ENCODE measurements at places on chromosomes 13 and 19.

- no peak for DNase-seq
These were observed 28.8 kb downstream of the EPN1 start for GRCh38 chr19:55703790-55704215.

DNA sequence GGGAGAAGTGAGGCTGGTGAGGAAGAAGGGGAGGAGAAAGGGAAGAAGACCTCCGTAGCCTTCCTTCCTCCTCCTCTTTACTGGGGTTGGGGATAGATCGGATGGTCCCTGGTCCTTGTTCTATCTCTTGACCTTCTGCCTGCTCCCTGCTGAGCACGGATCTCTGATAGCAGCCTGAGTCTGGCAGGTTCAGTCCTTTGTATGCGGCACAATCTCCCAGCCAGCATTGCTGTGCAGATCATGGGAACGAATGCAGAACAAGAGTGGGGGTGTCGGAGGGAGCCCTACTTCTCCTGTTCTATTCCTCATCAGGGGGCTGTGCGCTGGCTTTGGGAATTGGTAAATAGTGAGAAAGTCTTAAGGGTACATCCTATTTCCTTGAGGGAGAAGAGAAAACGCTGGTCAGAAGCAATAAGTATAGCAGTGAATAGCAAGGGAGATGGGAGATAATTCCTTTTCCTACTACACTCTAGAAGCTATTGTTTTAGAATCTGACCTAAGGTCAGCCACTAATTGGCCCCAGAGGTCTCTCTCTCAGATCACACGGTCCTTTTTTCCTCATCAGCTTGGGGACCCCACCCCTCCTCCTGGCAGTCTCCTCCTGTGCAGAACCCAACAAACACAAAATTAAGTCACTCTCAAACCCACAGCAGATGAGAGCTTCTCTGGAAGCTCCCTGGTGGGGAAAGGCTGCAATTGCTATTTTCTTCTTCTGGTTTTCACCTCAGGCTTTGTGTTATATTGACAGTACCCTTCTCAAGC is 41.0 kb downstream of the KL start:
- DNase-seq, result no peak

- no peak for DNase-seq
These were observed 1.3 kb upstream of the IRF2BP1 start for GRCh38 chr19:45887200-45887710.

DNA sequence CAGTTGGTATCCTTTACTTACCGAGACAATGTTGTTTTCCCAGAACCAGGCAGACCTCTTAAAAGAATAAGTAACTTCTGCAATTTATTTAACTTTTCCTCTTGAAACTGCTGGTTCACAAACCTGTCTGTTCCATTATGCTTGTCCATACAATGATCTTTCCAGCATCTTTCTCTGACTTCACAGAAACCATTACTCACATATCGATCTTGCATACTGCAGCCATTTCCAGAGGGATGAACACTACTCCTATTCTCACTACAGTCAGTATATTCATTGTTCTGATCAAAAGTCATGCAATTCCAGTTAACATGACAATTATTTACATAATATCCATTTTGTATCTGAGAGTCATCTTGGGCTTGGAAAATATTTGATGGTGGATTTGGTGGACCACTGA is 2.8 kb downstream of the N4BP2L2 start:
- DNase-seq, result no peak

GRCh38 chr19:56356944-56357343 is 36.4 kb downstream of the ZNF582 start:
- DNase-seq, result no peak

DNA sequence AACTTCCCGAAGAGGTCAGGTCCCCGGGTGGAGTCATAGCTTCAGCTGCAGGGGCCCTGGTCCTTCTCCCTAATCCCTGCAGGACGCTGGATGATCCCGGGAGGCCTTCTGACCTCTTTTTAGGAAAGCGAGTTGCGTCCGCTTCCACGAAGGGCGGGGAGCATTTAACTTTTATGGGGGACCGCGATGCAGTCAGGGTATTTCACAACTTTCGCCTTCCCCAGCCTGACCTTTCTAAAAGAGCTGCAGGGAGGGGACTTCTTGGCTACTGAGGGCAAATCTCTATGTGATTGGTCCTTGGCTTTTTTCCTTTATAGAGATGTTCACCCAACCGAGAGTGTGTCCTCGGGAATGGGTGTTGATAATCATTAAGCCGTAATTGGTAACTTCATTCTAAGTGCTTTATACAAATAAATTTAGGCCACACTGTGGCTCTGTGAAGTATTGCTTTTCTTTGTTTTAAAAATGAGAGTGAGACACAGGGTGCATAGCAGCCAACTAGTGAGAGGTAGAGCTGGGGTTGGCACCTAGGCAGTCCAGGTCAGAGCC is 778 bp downstream of the ZNF230 start:
- no peak for DNase-seq

GRCh38 chr19:48274173-48274572 is 4.3 kb downstream of the ZNF114 start:
- DNase-seq, result no peak
